Activated CD4-positive, CD25-positive, alpha-beta regulatory T cell treated with anti-CD3 and anti-CD28 coated beads, Interleukin-2, amount 50 U/mL, for 72 hours (primary cell): ENCODE measurements at places on chromosomes 12 and 14.

GRCh38 chr14:88542857-88543795 lies 11.7 kb downstream of the PTPN21 start:
- DNase-seq: no peak

DNA sequence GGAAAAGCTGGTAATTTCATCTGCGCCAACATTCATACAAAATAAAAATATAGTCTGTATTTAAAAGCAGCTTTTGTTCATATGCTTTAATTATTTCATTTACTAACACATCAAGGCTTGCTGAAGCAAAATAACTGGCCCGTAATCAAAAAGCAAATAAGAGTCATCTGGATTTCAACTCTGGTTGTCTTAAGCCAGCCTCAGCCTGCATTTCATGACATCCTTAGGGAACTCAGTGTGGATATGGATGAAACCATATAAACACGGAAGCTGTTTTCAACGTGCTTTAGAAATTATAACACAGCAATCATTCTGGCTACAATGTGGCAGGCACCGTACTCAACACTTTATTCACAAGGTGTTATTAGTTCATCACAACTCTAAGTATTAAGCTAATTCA lies 852 bp downstream of the COX16 start:
- no peak for DNase-seq

- no peak for DNase-seq
These were observed 76.6 kb upstream of the GNG2 start for GRCh38 chr14:51783765-51784164.

DNA sequence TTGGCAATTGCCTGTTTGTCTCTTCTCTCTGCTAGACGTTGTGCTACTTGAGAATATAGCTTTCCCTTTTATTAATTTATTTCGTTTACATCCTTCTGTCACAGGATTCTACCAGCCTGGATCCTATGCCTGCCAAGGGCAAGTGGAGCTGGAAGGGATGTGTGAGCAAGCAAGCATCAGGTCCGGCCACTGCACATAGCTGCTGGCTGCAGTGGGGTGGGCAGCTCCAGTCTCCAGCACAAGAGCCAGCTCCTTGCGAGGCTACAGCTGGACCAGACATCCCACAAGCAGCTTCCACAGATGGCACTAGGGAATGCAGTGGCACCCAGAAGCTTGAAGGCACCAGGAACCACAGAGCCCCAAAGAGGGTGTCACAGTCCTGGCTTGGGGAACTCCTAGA lies 225.0 kb downstream of the KCNC2 start:
- no peak for DNase-seq
